Calu3 (cell line): ENCODE measurements at places on chromosomes 5 and 9. TPM values are rescaled to one million over a fixed set of nuclear protein-coding genes. Genes with fewer than 3 reads are reported as not detected.

- DNase-seq = no peak
Observed at GRCh38 chr5:57002959-57003485, 51.1 kb upstream of the MIER3 start.

GRCh38 chr9:17928228-17928627, 349.4 kb downstream of the SH3GL2 start:
- DNase-seq = no peak

- DNase-seq = no peak
Observed at GRCh38 chr5:111453747-111454146, 58.6 kb downstream of the STARD4 start.

Gene TRIP13
- 25.8 and 29.9 TPM in 2 replicates for total RNA-seq

Gene PCA3
- not detected in 2 replicates for total RNA-seq

Gene PRR16
- 1.5 and 2.9 TPM in 2 replicates for total RNA-seq
